Activated T-cell treated with anti-CD3 and anti-CD28 coated beads, Interleukin-2, amount 50 U/mL, for 72 hours (primary cell): ENCODE measurements at places on chromosomes 6 and 20. TPM values are rescaled to one million over a fixed set of nuclear protein-coding genes. Genes with fewer than 3 reads are reported as not detected.

GRCh38 chr20:62306414-62307187, 3.8 kb downstream of the ADRM1 start:
- no peak for DNase-seq

The ARMC2 gene
- total RNA-seq: 2.2 TPM

GRCh38 chr6:11497881-11498280, 39.7 kb upstream of the TMEM170B start:
- DNase-seq: no peak

- DNase-seq: no peak
These were observed 174.0 kb upstream of the TSHZ2 start for GRCh38 chr20:52798124-52798523.

GRCh38 chr6:162963861-162964260, 236.1 kb downstream of the PACRG start:
- DNase-seq: no peak

DNA sequence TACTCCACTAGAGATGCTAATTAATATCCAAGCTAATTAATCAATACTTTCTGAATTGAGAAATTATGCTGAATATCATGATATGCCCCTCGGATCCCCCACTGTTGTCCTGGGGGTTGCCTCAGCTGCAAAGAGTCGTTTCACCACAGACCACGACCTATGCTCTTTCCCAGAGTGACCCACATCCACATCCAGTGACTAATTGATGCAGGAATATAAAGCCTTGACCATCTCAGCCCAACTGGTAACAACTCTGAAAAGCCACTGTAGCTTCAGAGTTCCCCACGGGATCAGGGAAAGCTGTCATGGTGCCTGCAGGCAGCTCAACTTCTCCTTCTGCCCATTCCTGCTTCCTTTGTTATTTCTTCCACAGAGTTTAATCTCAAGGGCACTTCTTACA, 116.9 kb downstream of the RWDD2A start:
- DNase-seq: no peak

- DNase-seq: peak; percentile 58
These were observed 83.5 kb downstream of the ZMYND8 start for GRCh38 chr20:47272893-47273590.

The PTGIS gene
- total RNA-seq: 1.8 TPM

The SOBP gene
- 0.91 TPM for total RNA-seq

DNA sequence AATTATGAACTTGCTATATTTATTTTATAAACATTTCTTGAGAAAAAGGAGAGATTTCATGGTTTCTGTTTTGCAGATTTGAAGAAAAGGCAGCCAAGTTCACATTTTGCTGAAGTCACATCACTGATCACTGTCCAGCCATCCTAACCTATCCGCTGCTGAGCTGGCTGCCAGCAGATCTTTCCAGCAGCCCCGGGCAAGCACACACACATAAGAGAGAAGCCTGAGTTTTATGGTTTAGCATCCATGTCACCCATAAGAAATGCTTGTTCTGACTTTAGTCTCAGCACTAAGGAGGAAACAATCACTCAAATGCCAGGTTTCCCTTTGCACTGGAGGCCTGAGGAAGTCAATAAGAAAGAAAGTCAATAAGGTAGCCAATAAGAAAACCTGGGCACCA, 287.1 kb downstream of the SMOC2 start:
- no peak for DNase-seq

GRCh38 chr6:104118274-104118673, 741.4 kb downstream of the HACE1 start:
- no peak for DNase-seq

GRCh38 chr20:1392693-1393506, at the start of gene FKBP1A:
Gene FKBP1A (minus strand): TSS chr20:1393054. CDS start chr20:1392998, 56 bp downstream.
- DNase-seq: peak; percentile 92

DNA sequence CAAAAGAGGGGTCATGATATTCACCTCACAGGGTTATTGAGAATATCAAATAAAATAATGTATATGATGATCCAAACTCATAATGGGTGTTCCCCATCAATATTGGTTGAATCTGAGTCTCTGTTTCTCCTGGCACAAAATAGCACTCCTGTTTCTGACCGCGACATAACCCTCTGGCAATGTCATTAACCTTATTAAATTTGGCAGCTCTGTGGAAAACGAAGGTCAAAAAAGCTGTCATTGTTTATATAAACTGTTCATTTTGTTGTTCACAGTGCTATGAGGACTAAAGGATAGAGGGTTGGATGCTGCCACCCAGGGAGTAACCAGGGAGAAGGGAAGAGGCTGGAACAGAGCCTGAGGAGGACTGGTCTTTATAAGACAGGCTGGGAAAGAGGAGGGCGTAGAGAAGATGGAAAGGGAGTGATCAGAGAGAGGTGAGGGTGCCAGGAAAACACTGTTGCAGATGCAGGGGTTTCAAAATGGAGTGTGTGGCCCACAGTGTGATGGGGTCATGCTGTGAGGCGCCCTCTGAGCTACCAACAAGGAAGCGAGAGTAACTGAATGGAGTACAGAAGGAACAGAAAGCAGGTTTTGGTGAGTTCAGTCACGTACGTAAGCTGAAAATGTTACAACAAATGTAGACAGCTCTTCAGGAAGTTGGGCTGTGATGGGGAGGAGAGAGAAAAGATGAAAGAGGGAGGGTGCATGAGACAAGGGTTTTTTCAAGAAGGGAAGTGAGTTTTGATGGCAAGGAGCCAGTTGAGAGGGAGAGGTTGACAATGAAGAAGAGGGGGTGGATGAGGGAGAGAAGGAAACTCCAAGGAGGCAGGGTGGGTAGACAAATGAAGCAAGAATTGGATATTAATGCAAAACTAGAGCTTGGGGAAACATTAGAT, 251.6 kb upstream of the TAB2 start:
- no peak for DNase-seq

The RSPH4A gene
- 0.17 TPM for total RNA-seq

GRCh38 chr20:9359561-9360308, 154.7 kb upstream of the LAMP5 start:
- no peak for DNase-seq

The XKR7 gene
- total RNA-seq: not detected

GRCh38 chr20:9172851-9173250, 104.0 kb downstream of the PLCB4 start:
- DNase-seq: no peak

DNA sequence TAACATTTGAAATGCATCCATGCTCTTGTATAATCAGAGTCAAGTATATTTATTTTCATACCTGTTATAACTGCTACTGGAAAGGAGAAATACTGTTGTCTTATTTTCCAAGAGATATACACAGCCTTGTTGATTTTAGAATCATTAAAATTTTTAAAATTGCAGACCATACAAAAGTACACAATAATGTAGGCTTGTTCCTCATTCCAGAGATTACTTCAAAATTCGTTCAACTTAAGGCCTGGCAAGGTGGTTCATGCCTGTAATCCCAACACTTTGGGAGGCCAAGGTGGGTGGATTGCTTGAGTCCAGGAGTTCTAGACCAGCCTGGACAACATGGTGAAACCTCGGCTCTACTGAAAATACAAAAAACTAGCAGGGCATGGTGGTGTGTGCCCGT, 6.1 kb downstream of the RNF114 start:
- no peak for DNase-seq

The FNDC11 gene
- total RNA-seq: 0.67 TPM
